ENCODE measurements at places on chromosomes 5 and 9.

- DNase-seq = no peak
Measured at GRCh38 chr9:71218774-71219173, 97.4 kb upstream of the TRPM3 start.

DNA sequence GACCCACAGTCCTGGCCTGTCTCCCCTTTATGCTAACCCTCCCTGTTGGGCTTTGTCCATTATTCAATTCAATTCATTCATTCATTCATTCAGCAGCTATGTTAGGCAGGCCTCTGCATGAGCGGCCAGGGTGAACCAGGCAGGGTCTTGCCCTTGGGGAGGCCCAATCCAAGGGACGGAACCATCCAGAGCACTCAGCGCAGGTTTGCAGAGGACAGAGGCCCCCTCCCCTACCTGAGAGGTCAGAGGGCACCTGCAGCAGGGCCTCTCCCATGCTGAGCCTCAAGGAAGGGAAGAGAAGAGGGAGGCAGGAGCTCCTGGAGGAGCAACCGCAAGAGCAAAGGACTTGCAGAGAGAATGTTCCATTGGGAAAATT is 61.4 kb downstream of the C9orf50 start:
- no peak for DNase-seq

DNA sequence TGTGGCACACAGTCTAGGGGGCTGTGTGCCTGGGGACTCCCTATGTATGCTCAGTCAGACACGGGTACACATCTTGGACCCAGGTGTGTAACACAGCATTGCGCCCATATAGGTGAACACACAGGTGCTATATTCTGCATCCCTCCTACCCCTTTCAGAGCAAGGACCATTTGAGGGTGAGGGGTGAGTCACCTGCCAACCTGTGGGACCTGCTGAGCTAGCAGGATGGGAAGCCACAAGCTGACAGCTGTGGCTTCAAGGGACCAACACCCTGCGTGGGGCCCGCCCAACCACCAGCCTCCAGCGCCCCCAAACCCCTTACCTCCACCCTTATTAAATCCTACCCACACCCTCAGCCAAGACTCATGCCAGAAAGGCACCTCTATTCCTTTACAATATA is 14.6 kb upstream of the AQP7 start:
- no peak for DNase-seq

- DNase-seq = no peak
Measured at GRCh38 chr5:76225336-76225735, 142.2 kb downstream of the SV2C start.

- DNase-seq = no peak
Measured at GRCh38 chr9:113906411-113907110, 30.5 kb downstream of the ZNF618 start.

GRCh38 chr9:31027678-31028077 is 1356.8 kb upstream of the ACO1 start:
- DNase-seq = no peak

DNA sequence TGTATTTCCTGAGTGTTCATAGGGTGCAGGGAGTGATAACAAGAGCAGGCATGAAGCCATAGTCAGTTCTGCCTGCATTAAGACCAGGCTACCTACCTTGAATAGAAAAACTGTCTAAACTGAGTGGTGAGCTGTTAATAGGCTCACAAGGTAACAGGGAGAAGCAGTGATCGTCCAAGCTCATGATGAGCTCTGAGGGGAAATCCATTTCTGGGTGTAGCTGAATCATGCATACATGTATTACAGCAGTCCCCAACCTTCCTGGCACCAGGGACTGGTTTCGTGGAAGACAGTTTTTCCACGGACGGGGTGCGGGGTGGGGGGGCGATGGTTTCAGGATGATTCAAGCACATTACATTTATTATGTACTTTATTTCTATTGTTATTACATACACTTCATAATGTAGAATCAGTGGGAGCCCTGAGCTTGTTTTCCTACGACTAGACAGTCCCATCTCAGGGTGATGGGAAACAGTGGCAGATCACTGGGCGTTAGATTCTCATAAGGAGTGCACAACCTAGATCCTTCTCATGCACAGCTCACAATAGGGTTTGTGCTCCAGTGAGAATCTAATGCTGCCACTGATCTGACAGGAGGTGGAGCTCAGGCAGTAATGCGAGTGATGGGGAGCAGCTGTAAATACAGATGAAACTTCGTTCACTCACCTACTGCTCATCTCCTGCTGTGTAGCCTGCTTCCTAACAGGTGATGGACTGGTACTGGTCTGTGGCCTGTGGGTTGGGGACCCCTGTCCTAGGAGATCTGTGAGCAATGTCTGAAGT is 100.0 kb upstream of the IL6ST start:
- DNase-seq = no peak

DNA sequence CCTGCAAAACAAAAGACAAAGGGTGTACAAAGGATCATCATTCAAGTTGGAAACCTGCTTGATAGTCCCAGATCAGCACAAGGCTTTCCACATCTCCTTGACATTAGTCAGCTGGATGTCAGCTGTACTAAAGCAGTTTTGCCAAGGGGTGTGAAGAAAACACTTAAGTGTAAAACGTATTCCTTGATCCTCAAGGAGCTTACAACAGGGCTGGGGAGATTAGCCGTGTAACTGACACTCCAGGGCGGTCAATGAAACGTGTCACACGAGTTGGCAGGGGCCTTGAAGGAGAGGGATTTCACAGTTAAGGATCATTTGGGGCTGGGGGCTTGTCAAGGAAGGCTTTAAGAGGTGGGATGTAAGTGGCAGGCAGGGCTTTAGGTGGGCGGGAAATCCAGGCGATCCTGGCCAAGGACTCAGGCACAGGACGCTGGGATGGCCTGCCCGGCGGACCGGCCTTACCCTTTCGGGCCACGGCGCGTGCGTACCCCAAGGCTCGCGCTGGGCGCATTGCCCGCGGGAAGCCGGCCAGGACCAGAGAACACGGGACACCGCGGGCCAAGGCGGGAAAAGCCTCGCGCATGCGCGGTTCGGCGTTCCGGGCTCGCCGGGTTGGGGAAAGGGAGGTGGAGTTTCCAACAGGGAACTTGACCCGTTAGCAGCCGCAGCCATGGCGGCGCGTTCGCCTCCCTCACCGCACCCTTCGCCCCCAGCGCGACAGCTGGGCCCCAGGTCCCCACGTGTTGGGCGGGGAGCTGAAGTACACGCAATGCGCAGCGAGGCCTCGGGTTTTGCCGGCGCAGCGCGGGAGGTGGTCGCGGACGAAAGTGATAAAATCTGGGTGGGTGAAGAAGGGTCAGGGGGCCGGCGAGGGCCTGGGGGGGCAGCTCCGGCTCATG is at the start of gene CNTLN:
Gene CNTLN, plus strand, starts transcription at position 645 of the 899 bp plus-strand sequence. Its CDS starts 26 bp downstream, at position 671.
- DNase-seq = peak; percentile 84

DNA sequence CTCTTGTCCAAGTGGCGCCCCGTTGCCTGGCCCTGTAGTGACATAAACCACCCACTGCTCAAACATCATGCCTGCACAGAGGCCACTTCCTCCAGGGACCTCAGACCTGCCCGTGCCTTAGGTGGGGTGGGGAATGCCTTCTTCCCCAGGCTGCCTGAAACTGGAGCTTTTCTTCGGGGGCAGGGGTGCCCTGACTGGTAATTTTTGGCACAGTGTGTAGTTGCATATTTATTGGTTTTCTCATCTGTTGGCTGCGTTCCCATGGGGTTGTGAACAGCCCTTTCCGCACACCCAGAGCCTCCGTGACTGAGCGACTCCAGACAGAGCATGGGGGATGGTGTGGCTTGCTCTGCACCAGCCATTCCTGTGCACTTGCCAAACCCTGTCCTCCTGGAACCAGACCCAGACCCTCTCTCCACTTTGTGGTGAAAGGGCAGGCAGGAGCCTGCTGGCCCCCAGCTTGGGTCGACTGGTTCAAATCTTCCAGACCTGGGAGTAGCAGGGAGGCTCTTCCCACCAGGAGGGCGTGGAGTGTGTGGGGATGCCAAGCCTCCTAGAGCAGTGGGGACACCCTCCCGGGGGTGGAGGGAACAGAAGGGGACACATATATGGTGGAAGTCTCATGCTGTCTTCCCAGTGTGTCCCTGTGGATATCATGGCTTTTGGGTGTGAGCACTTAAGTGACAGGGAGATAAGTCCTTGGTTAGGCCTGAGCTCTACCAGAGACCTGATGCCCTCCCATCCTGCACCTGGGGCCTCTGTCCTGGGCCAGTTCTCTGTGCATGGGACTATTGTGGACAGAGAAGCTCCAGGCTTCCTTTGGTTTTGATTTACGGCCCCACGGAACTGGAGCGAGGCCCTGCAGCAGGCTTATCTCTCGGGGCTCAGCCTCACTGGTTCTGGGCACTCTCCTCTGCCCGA is 39.6 kb downstream of the WNK2 start:
- DNase-seq = no peak

DNA sequence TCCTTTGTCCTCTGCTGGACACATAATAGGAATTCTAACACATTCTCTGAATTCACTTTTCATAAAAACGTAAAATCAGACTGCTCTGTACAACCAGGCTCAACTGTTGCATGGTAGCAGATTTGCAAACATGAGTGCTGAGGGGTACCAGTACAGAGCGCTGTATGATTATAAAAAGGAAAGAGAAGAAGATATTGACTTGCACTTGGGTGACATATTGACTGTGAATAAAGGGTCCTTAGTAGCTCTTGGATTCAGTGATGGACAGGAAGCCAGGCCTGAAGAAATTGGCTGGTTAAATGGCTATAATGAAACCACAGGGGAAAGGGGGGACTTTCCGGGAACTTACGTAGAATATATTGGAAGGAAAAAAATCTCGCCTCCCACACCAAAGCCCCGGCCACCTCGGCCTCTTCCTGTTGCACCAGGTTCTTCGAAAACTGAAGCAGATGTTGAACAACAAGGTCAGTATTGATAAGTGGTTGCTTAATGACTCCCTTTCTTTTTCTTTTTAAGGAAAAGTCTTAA is 11.1 kb downstream of the PIK3R1 start:
- DNase-seq = no peak

DNA sequence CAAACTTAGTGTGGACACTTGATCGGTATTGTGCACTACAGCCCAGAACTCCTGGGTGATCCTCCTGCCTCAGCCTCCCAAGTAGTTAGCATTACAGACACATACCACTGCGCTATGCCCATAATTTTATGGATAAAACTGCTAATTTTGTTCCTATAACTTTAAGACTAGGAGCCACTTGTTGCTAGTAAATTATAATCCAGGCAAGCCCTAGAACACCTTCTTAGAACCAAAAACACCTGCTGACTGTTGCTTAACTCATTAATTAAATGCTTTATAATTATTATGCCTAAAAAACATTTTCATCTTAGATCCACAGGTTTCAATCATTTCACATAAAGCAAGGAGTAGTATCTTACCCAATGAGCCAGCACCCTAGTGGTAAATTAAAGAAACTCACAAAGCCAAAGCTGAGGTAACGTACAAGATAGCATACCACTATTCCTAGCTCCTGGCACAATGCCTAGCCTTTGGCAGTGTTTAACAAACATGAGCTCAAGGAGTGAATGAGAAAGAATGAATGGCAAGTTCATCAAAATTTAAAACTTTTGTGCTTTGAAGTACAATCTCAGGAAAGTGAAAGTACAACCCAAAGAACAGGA is 5.4 kb downstream of the MRPS27 start:
- no peak for DNase-seq

GRCh38 chr5:176996780-176997179 is 9.8 kb downstream of the UIMC1 start:
- no peak for DNase-seq

- DNase-seq = no peak
Measured at GRCh38 chr5:73031839-73032238, 76.0 kb downstream of the FCHO2 start.

DNA sequence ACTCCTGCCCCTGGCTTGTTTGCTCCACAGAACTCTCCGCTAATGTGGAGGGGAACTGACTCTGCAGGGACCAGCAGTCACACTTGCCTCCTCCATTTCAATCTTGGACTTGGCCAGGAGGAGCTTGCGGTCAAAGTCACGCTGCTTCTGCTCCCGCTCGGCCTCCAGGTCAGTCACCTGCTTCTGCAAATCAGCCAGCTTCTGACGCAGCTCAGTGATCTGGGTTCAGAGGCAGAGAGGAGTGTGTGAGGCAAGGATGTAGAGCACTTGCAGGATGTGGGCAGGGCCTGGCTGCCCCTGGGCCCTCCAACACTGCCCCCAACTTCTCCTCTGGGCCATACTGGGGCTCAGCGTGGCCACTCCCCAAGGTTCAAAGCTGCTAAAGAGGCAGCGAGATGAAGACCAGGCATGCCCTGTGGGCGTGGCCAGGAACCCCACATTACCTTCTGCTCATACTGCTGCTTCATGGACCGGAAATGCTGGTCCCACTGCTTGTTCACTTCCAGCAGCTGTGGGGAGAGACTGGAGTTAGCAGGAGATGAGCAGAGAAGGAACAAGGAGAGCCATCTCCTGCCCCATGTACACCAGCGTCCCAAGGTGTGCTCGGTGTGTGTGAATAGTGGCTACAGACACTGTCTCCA is 22.2 kb downstream of the GPX3 start:
- DNase-seq = no peak

DNA sequence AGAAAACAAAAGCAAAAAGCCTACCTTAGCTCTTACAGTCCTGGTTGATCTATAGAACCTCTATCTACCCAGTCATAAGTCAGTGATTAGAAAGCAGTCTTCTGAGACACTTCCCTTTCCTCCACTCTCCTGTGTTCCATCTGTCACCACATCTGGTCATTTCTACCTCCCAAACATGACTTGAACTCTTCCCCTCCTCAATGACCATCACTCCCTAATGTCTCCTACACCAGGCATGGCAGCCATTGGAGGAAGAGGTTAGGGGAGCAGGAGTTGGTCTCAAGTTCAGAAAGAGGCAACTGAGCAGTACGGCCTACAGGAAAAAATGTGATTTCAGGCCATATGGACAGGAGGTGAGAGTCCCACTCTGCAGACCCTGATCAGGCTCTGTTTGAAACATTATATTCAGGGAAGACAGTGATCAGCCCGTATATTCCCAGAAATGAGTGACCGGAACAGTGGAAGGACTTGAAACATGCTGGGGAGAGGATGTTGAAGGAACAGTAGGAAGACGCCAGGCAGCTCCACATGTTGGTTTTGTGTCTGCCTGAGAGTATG is 12.0 kb downstream of the ABLIM3 start:
- no peak for DNase-seq

GRCh38 chr5:5398071-5398470 is 24.4 kb upstream of the ICE1 start:
- no peak for DNase-seq

GRCh38 chr5:149474198-149474597 is 77.0 kb downstream of the CSNK1A1 start:
- no peak for DNase-seq

DNA sequence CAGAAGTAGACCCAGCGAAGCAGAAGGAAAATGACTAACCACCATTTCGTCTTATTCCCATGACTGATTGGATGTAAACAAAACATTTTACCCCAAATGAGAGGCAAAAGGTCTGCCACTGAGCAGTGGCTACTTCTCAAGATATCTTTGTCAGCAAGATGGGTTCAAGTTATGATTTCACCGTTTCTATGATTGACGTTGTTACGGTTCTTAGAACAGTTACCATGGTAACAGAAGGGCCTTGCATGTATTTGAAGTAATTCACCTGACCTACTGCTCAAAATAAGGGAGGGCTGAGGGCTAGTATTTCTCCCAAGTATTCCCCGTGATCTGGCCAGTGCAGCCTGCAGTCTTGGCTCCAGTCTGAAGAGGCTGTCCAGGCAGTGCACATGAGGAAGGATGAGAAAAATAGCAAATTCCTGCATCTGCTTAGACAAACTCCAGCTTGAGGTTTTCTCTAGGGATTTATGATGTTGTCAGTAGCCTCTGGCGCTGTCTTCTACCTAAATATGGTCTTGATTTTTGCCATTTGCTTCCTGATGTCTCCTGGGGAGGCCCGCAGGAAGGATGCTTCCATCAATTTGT is 372.7 kb downstream of the TMEM38B start:
- no peak for DNase-seq

- DNase-seq = no peak
Measured at GRCh38 chr9:76605321-76605900, 146.4 kb downstream of the GCNT1 start.
